ENCODE measurements at places on chromosomes 7 and 10.

- no peak for DNase-seq
Measured at GRCh38 chr7:11130012-11130411, 156.3 kb downstream of the PHF14 start.

DNA sequence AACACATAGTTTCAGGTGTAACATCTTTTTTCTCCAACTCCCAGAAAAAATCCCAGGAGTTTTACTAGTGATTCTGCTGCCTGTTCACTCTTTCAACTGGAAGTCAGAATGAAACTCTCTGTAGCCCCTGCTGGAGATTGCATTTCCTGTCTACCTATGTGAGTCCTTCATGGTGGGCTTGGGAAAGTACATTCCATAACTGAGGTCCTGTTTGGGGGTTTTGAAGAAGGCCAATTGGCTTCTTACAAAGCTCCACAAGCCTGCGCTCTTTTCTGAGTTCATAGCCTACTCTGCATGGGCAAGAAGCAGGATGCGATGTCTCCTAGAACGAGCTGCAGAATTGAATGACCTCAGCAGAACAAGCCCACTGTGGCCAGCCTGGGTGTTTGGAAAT, 86.7 kb downstream of the LYZL2 start:
- no peak for DNase-seq

- DNase-seq, result no peak
Measured at GRCh38 chr10:59682986-59683937, 26.4 kb downstream of the SLC16A9 start.

GRCh38 chr10:63464402-63465292, 1.1 kb downstream of the JMJD1C start:
- no peak for DNase-seq

DNA sequence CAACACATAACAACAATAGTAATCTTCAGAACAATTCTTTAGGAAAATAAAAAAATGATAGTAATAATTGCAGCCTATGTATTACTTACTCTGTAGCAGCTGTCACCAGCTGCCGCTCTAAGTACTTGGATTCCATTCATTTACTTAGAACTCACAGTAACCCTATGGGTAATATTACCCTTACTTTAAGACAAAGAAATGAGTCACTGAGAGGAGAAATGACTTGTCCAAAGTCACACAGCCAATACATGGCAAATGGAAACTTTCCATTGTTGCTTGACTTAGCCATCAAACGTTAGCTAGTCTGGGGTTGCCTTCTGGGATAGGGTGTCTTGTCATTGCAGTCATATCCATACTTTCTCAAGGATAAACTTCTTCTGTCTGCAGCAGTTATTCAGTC, 3.6 kb downstream of the CCNY start:
- no peak for DNase-seq

GRCh38 chr10:34859170-34859569, 44.1 kb upstream of the PARD3 start:
- DNase-seq, result no peak

- DNase-seq, result no peak
Measured at GRCh38 chr10:42969909-42970308, 107.0 kb upstream of the RET start.

DNA sequence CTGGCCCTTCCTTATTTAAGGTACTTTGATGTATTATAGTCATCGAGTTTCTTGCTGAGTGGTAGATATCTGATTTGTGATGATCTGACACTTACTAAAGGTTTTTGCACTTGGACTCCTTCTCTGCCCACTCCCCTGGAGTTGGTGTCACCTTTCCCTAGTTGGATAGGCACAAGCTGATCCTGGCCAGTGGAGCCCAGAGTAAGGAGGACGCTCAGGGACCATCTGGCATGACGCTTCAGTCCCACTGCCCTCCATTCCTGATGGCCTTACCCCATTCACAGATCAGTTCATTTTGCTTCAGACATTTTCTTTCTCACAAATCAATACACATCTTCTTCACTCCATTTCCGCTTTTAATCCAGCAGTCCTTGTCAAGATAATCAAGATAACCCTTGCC, 20.1 kb downstream of the ASB15 start:
- no peak for DNase-seq

DNA sequence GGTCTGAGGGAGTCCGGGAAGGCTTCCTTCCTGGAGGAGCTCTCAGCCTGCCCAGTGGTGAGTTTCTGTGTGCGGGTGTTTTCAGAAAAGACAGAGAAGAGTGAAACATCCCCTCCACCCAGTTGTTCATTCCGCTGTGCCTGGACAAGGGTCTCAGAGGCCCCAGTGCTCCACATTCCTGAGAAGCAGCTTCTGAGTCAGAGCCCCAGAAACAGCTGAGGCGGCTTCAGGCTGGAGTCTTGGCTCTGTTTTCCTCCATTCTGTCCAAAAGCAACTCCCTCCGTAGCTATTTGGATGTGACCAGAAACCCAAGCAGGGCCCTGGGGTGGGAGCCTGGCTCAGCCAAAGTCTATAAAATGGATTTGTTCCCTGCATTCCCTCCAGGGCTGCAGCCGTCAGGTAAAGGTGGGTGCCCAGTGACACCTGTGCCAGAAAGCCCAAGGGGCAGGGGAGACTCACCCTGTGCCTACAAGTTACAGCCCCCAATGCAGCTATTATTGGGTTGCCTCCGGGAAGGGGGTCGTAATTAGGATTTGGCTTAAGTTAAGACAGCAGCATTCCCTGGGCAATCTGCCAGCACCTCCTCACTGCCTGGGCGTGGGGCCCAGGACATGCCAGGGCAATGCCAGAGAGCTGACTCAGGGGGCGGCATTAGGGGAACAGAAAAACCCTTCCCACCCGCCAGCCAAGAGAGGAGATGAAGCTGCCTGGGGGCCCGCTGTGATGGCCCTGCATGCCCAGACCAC, 13.1 kb upstream of the CAMK2G start:
- DNase-seq, result no peak
